Activated naive CD4-positive, alpha-beta T cell (primary cell): ENCODE measurements at places on chromosomes 1 and 21.

DNA sequence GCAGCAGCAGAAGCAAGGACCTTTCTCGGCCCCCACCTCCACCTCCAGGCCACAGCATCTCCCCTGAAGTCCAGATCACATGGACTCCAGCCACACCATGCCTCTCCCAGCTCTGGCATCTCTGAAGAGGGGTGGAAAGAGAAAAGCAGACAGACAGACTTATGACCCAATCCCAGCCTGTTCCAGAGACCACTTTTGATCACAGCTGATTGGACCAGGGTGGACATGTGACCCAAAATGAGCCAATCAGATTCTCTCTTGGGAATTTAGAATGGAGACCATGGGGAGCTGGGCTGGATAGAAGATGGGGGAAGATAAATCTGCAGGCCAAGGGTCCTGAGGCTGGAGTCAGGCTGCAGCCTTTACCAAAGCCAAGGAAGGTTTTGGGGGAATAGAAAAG, 16.4 kb downstream of the HTR1D start:
- no peak for DNase-seq

DNA sequence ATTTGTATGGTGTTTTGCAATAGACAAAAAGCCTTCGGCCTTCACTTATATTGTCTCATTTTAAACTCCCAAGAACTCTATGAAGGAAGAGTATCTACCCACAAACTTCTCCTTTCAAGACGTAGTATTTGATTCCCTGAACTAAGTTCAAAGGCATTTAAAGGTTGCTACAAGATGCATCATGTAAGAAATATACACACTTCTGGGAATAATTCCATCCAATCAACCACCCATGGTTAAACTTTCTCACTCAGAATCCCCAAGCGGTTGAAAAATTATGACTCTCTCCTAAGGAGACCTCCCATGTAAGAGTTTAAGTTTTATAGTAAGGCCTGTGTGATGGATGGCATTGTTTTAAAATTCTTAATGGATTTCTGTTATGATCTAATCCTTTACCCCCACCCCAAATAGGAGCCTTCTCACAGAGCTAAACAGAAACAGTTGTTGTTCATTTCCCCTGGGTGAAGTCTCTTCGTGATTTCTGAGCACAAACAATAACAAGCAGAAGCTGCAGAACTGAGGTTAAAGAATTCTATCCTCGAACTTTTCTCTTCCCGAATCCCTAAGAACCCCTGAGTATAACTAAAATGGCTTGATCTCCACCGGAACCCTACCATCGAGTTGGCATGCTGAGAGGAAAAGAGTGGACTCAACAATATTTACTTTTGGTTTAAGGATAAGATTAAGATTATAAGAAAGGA, 185.0 kb downstream of the TGFBR3 start:
- no peak for DNase-seq

GRCh38 chr1:205766038-205766437, 9.2 kb downstream of the RAB29 start:
- DNase-seq: no peak

GRCh38 chr21:44759628-44760285, 41.9 kb downstream of the UBE2G2 start:
- DNase-seq: no peak

GRCh38 chr1:228930479-228930957, 195.2 kb downstream of the RHOU start:
- no peak for DNase-seq

GRCh38 chr1:81571946-81572345, 228.8 kb upstream of the ADGRL2 start:
- DNase-seq: no peak
